ENCODE measurements at places on chromosomes 3 and 15.

- no peak for DNase-seq
Measured at GRCh38 chr3:89332386-89332785, 225.0 kb downstream of the EPHA3 start.

GRCh38 chr3:133038089-133038730, at the start of gene TMEM108:
Gene TMEM108, plus strand, starts transcription at chr3:133038391.
- peak; percentile 10 for DNase-seq

DNA sequence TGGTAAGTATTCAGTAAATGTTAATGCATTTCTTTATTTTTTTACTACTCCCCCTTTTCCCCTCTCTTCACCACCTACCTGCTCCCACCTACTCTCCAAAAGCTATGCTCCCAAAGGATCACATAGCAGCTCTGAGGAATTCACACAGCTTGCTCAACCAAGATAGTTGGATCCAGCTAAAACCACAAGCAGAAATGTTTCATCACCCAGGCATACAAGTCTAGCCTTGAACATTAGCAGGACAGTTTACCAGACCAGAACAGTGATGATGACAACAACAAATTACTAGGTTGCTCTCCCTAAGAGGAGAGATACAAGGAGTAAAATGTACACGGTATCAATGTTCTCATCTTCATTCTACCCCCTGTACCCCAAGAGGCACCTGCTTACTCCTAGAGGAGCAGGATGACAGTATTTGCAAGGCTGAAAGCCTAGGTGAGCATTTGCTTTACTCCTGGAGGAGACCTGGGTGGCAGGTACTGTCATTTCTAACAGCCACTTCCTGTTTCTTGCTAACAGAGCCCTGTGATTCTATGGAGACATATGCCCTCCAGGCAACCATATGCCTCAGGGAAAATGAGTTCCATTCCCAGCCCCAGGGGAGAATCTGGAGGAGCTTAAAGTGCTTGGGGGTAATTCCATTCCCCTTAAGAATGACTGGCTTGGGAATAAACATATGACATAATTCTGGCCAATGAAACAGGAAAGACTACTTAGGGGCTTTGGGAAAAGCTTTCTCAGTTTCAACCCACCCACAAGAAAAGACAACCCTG, 237.5 kb downstream of the NTRK3 start:
- DNase-seq: no peak

DNA sequence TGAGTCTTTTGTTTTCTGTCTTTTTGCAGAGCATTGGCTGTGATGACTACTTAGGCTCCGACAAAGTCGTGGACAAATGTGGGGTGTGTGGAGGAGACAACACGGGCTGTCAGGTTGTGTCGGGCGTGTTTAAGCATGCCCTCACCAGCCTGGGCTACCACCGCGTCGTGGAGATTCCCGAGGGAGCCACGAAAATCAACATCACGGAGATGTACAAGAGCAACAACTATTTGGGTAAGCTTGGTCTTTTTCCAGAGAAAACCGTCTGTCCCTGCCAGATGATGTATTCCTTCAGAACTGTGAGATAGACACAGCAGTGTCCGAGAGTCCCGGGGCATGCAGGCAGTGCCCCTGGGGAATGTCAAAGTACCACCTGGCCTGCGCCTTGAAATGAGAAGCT, 149.9 kb upstream of the NR2E3 start:
- no peak for DNase-seq

- DNase-seq: no peak
Measured at GRCh38 chr3:106829206-106829605, 548.0 kb upstream of the CCDC54 start.

DNA sequence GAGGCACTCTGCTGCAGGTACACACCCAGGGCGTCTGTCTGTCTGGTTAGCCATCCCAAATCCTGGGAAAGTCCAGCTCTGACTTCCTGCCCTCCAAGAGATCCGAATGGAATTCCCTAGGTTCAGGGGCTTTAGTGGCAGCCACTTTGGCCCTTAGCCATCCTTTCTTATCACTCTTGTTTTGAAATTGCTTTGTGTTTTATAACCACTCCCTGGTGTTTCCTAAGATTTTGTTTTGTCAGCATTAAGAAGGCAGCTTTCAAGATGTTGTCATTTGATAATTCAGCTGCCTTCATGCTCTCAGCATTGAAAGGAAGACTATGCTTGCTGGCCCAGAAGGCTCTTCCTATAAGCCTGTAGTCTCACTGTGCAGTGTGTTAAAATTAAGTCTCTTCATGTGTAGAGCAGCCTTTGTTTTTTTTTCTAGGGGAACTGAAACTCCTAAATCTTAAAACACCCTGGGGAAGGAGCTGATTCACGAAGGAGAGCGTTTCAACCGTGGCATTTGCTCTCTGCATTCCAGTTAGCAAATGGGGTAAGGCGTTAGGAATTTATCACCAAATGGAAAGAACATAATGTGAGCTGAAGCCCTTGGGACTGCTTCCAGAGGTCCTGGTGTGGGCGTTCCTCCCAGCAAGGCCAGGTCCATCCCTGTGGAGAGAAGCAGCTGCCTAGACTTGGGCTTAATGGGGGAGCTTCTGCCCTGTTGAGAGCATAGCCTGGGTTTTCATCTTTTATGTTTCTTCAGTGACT, 14.2 kb upstream of the CLEC3B start:
- no peak for DNase-seq

- DNase-seq: no peak
Measured at GRCh38 chr15:63915873-63916771, 82.4 kb upstream of the HERC1 start.

- DNase-seq: no peak
Measured at GRCh38 chr3:147890114-147890513, 480.9 kb downstream of the ZIC1 start.

DNA sequence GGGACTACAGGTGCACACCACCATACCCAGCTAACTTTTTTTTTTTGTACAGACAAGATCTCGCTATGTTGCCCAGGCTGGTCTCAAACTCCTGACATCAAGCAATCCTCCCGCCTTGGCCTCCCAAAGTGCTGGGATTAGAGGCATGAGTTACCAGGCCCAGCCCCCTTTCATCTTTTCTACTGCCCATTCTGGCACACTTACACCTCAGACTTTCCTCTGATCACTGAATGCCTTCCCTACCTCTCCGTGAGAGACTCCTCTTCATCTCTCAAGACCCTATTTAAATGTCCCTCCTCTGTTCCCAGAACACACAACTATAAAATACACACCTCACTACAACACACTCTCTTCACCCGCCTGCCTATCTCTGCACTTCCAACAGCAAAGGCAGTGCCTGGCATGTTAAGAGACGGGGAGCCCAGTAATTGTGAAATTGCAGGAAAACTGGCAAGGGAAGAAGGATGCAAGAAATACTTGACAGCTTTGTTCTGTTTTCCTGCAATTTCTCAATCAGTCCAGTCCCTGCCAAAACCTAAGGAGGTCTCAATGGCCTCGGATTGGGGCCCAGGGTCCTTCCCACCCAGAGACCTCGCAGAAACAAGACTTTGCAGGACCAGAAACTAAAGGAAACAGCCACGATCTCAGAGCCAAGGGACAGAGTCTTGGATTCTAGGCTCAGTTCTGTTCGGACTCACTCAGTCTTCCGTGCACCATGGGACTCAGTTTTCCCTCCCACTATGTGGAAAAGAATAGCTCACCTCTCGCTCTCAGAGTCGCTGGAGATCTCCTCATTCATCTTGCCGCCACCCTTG, 849 bp downstream of the RRP9 start:
- no peak for DNase-seq

GRCh38 chr3:150335631-150336030, 72.5 kb upstream of the TSC22D2 start:
- no peak for DNase-seq

GRCh38 chr3:124510290-124510689, 220.0 kb upstream of the UMPS start:
- DNase-seq: no peak

GRCh38 chr15:92883163-92883875, 16.8 kb upstream of the CHD2 start:
- no peak for DNase-seq

DNA sequence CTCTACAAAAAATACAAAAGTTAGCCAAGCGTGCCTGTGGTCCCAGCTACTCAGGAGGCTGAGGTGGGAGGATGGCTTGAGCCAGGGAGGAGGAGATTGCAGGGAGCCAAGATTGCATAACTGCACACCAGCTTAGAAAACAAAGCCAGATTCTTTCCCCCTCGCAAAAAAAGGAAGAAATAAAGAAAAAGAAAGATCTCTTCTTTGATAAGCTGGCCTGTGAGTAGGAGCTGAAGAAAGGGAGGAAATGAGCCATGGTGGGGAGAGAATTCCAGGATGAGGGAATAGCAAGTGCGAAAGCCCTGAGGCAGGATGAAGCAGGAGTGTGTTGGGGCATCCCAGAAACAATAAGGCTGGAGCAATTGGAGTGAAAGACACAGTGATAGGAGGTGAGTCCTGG, 24.5 kb upstream of the TOP2B start:
- DNase-seq: no peak

GRCh38 chr3:134359121-134360010, 14.9 kb downstream of the AMOTL2 start:
- no peak for DNase-seq

- no peak for DNase-seq
Measured at GRCh38 chr3:193342551-193342950, 36.0 kb downstream of the ATP13A5 start.

DNA sequence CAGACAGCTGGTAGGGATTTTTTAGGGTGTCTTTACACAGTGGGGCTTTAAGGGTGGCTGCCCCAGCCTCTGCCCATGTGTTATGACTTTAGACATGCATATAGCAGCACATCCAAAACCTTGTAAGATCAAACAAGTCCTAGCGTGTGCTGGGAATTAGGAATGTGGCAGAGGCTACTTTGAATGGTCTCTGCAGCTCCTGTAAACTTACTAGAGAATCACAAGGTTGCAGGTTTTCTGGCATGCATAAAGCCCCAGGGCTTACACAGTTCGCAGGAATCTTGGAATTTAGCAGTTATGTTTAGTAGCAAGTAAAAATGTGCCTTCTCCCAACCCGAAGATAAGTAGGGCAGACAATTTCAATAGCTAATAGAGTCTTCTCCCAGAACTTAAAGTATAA, 46.9 kb upstream of the COL6A6 start:
- DNase-seq: no peak

- no peak for DNase-seq
Measured at GRCh38 chr15:97623091-97623661, 337.3 kb upstream of the ARRDC4 start.

DNA sequence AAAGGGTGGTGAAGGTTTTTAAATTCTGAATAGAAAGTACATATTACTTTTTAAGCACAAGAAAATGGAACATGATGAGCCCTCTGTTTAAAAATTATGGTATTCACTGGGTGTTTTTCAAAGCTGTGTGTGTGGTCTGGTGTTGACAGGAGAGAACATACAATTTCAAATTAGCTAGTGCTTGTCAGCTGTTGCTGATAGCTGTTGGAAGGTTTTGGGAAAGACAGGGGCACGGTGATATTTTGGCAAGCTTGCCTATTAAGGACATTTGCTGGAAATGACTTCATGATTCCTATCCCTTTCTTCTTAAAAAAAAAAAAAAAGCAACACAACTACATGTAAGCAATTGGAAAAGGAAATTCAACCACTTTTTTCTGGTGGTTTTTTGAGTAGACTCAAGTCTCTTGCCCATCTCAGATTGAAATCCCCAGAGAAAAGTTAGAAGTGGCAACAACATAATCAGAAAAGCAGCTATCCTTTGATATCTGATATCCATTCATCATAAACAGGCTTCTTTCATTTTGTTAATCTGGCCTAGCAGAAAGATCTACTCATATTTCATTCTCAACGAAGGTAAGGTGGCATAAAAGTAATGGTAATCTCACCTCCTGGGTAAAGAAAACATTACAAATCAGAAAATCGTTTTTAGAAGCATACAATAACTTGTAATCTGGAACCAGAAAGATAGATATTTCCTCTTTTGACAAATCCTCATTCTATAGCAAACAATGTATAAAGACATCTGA, 130.0 kb downstream of the RBMS3 start:
- no peak for DNase-seq

GRCh38 chr3:148106062-148106461, 591.6 kb upstream of the AGTR1 start:
- no peak for DNase-seq

GRCh38 chr15:69074001-69074842, 59.7 kb downstream of the NOX5 start:
- no peak for DNase-seq

DNA sequence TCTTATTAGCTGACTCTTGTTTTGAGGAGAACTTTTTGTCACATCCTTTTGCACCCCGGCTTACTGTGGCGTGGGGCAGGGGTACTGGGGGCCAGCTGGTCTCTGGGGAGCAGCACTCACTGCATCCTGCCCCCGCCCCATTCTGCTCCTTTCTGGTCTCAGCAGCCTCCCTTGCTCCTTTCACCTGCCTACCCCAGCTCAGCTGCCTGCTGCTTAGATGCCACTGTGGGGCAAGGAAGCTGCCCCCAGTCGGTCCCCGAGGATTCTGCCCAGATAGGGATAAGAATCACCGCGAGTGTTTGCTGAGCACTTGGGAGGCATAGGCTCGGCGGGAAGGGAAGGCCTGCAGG, 32.0 kb downstream of the APBA2 start:
- DNase-seq: no peak

DNA sequence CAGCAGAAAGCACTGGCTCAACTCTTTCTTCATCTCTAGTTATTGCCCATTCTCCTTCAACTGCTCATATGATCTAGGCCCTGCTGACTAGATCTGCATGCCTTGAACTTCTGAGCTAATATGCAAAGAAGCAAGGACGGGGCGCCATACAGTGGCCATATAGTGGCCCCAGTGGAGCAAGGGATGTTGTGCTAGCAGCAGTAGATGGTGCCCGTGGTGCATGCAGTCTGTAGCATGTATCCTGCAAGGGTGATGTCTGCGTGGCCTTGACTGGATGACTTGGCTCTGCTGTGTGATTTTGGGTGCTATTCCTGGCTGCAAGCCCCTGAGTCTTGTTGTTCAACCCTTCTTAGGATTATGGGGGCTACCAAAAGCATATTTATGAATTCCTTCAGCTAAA, 12.2 kb upstream of the NMD3 start:
- DNase-seq: no peak

GRCh38 chr3:129025691-129026435, 24.8 kb downstream of the EFCC1 start:
- DNase-seq: no peak

GRCh38 chr3:150784747-150785125, 21.8 kb upstream of the SIAH2 start:
- no peak for DNase-seq

DNA sequence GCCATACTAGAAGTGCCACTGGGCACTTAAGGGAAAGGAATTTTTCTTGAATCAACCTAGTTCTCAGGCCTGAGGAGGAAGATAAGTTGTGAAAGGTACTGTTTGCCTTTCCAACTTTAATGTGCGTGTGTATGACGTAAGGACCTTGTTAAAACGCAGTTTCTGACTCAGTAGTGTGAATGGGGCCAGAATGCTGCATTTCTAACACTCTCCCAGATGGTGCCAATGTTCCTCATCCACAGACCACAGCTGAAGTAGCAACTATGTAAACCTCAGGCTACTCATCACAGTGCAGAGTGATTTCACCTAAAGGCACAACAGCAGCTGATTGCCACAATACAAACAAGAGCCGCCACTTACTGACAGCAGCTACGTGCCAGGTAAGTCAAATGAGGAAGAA, 103.6 kb downstream of the OTOL1 start:
- DNase-seq: no peak

Measured in thoracic aorta (tissue), 2 donors.